GM23248 (cell line): ENCODE measurements at places on chromosomes 2 and 18.
A peak's percentile ranks its signal among the peaks of the same experiment; 100 is the strongest.

DNA sequence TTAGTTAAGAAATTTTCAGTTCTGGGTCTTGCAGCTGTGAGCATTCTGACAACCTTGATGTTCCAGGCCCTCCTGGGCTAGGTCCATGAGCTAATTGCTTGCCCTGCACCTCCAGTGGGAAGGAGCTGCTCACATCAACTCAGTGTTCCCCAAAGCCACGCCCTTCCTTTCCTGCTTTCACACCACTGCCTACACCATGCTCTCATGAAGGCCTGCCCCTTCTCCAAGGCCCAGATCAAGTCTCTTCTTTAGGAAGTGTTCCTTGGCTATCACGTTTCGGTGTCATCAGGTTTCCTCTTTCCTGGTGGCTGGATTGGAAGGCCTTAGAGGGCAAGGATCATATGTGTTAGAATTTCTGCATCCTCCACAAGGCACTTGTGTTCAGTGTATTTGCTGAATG is 18.8 kb downstream of the TMEM127 start:
- no peak for DNase-seq

DNA sequence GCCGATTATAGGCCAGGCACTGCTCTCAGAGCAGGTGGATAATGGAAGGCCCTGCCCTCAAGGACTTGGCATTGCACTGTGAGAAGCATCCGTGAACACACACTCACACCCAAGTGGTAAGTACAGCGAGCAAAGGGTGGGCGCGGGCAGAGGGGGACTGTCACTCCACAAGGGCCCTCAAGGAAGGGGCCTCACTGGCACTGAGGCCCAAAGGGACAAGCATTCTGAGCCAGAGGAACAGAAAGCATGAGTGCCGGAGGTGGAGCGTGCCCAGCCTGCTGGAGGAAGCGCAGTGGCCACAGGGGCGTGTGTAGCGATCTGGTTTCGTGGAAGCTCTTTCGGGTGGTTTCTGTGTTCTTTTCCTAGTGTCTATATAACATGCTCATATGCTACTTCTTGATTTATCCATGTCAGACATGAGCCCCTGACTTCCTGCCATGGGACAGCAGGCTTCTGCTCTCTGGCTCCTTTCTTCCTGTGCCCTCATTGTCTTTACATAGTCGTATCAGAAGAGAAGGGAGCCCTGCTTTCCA is 132.7 kb upstream of the ASB18 start:
- no peak for DNase-seq

DNA sequence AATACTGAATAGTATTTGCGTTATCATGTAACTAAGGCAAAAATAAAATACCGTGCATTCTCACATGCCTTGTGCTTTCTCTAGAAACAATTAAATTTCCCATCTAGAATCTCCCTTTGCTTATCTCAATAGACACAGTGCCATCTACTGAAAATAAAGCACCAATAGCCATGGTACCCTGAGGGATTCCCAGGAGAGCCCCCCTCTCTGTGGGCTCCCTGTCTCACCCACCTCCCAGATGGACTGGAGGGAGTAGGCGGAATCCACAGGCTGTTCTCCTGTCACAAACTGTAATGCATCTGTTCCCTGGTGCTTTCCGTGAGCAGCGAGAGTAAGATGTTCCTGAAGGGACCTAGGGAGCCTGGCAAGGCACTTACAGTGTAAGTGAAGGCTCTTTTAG is 112.4 kb upstream of the UPP2 start:
- no peak for DNase-seq

GRCh38 chr2:118371515-118371914 is 283.2 kb downstream of the INSIG2 start:
- peak; percentile 82 for DNase-seq

DNA sequence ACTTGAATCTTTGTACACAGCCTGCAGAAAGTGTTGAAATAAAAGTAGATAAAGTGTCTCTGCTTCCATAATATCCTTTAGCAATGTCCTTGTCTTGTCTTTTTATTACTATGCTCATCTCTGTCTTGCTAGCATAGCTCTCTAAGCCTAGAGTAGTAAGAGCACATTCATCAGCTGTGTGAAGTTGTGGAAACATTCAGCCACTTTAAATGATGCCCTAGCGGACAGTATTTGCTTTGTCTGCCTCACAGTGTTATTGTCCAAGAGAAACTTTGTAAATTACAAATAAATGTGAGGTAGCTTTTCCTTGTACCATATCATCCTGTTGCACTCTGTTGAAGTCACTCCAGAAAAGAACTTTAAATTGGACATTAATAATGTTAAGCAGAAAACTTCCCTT is 60.3 kb upstream of the TTC21B start:
- no peak for DNase-seq

DNA sequence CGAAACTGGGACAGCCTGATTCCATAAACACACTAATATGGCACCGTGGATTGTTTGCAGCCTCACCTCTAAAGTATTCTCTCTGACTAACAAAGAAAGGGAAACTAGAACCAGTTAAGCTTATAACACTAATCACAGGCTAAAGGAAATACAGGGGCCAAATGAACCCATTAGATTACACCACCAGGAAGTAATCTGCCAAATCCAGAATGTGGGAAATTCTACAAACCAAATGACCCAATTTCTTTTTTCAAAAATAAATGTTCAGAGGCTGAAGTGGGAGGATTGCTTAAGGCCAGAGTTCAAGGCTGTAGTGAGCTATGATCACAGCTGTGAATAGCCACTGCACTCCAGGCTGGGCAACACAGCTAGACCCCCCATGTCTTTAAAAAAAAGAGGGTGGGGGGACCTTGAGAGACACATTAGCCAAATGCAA is 1.5 kb upstream of the MPPE1 start:
- peak; percentile 81 for DNase-seq

- DNase-seq = no peak
Observed at GRCh38 chr2:187996630-187997029, 295.0 kb upstream of the GULP1 start.

DNA sequence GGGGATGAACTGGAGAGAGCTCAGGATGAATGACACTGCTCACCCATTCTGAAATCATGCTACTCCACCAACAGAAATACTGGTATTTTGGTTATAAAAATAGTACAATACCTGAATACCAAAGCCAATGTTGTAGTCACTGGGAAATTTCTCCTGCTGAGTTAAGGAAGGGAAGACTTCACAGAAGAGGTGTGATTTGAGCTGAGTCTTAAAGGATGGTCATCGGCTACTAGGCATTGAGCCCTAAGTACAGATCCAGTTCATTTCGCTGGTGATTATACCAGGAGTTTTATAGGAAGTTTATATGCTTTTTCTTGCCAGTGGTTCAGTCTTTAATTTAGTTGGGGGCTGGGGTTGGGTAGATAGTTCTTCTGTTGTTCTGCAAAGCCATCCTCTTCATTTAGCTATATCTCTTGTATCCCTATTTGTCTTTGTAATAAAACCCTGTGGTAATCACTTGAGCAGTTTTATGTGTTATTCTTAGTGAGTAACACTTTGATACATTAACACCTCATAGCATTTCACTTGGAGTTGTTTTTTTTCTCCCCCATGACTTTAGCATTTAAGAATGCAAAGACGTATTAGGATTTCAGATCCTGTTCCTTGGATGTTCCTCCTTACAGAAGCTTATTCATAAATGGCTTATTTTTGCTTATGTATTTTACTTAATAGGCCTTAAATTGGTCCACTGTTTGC is 239.9 kb upstream of the FOSL2 start:
- peak; percentile 70 for DNase-seq

- peak; percentile 89 for DNase-seq
Observed at GRCh38 chr2:207993151-207993763, 32.1 kb downstream of the PLEKHM3 start.

GRCh38 chr2:70708376-70709199 is 59.4 kb downstream of the ADD2 start:
- peak; percentile 56 for DNase-seq

DNA sequence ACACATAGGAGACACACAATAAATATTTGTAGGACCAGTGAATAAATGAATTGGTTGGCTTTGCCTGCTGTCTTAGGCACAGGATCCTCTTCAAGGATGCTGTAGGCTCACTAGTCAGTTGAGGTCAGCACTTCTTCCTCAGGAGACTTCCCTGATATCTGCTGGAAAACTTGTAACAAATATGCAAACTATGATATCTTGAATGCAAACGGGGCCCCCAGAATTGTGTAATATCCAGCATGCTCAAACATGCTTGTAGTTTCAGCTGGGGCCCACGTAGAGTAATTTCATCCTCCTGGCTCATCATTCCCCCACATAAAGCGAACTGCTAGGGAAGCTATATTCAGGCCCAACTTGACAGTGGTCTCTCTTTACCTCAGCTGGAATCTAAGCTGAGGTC is 43.6 kb downstream of the POLE4 start:
- peak; percentile 2 for DNase-seq

DNA sequence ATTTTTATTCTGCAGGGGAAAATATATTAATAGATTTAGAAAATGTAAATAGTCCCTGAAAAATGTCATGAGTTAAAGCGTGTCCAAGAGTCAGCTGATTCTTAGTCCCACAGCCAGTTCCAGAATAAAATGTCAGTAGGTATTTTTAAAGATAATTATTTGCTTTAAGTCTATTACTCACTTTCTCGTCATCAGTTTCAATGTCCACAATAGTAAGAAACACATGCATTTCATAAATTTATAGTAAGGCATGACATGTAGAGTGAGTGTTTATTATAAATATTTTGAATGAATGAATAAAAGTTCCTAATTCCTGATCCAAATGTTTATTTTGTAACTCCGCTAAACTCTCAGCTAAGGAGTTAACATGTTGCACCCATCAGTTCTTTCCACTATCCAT is 1044.0 kb upstream of the PIK3C3 start:
- no peak for DNase-seq

DNA sequence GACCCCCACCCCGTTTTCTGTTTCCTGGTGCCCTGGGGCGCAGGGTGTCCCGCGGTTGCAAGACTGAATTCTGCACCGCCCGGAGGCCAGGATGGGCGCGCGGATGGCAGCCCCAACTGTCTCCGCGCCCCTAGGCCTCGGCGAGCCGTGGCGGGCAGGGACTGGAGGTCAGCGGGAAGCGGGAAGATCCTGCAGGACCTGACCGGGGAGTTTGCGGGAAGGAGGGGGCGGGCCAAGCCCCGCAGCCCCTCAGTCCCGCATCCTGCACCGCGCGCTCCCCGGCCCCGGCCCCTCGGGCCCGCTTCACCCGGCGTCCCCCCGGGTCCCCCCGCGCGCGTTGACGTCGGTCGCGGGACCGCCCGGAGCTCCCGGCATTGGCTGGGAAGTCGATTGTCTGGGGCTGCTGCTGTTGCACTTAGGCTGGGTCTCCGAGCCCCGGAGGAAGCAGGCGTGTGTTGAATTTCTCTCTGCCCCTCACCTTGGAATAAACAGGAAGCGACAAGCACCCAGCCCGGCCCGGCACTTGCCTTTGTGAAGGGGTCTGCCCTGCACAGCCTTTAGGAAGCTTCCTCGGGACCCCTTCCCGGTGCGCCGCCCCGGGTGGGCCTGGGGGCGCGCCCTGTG is at the start of gene LDLRAD4:
LDLRAD4 (plus strand) TSS at position 393 of the 624 bp plus-strand sequence.
- peak; percentile 27 for DNase-seq

- DNase-seq = no peak
Observed at GRCh38 chr2:185510060-185510459, 228.5 kb upstream of the FSIP2 start.

DNA sequence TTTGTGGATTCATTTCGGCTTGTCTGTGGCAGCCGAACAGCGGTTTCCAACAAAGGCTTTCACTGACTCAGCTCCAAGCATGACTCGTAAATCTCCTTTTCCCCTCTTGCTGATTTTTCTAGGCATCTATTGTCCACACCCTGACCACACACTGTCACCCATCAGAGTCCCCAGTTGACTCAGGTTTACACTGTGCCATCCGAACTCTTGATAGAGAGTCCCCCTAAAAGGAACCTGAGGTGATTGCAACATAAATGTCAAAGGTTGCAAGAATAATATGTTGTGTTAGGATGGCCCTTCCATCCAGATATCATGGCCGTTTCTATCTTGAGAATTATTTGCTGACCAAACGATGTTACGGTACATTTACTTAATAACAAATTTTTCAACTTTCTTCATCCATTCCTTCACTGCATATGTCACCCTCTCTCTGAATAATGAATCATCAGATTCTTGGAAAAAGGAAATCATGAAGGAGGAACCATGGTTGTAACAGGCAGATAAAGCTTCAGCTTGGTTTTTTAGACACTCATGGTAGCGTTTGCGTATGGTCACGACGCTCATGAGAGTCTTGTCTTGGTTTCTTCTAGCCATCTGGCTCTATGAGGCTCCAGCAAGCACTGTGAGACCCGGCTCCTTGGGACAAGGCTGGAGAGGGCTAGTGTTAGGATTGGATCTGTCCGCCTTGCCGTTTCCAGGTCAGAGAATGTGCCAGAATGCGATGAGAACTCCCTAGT is 72.1 kb downstream of the NPAS2 start:
- peak; percentile 80 for DNase-seq

GRCh38 chr2:134142341-134142738 is 111.5 kb upstream of the MGAT5 start:
- DNase-seq = no peak

GRCh38 chr18:8847900-8848299 is 142.5 kb downstream of the MTCL1 start:
- DNase-seq = peak; percentile 48

GRCh38 chr2:204437815-204438756 is 107.2 kb upstream of the PARD3B start:
- DNase-seq = no peak

DNA sequence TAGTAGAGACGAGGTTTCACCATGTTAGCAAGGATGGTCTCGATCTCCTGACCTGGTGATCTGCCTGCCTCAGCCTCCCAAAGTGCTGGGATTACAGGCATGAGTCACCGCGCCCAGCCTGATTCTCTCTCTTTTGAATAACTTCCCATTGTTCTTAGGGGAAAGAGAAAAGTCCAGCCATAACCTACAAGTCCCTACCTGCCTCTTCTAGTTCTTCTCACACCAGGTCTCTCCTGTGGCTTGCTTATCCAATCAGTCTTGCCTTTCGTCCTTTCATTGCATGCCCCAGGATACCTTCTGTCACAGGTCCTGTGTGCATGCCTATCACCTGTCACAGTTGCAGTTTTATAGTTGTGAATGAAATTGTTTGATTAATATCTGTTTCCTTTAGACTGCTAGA is 148.1 kb downstream of the SLC4A3 start:
- DNase-seq = no peak

DNA sequence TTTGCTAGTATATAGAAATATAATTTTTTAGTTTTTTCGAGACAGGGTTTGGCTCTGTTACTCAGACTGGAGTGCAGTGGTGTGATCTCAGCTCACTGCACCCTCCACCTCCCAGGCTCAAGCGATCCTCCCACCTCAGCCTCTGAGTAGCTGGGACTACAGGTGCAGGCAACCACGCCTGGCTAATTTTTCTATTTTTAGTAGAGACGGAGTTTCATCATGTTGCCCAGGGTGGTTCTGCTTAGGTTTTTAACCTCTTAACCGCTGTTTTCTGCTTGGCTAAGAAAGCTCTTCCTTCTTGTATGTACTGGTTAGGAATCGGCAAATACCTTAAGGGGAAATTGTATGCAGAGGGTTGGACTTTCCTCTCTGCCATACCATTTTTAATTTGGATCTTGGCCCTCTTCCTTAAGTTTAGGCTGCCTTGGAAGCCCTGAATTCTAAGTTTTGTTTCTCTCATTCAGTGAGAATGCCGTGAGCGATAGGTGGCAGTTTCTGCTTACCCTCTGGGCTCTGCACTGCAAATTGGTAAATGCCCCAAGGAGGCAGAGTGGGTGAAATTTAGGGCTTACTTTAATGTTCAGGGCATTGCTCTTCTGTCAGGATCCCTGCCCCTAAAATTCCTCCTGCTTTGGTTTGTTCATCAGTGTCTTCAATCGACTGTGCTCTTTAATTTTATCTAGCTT is 32.3 kb downstream of the EML6 start:
- no peak for DNase-seq

GRCh38 chr18:6797171-6797570 is 67.7 kb downstream of the ARHGAP28 start:
- no peak for DNase-seq

- DNase-seq = peak; percentile 49
Observed at GRCh38 chr2:223113161-223113560, 61.2 kb downstream of the KCNE4 start.
